ENCODE measurements at places on chromosomes 7 and 10.

GRCh38 chr10:59624136-59624535 lies 85.5 kb downstream of the SLC16A9 start:
- no peak for DNase-seq

GRCh38 chr7:77561352-77561751 lies 24.3 kb downstream of the PTPN12 start:
- no peak for DNase-seq

DNA sequence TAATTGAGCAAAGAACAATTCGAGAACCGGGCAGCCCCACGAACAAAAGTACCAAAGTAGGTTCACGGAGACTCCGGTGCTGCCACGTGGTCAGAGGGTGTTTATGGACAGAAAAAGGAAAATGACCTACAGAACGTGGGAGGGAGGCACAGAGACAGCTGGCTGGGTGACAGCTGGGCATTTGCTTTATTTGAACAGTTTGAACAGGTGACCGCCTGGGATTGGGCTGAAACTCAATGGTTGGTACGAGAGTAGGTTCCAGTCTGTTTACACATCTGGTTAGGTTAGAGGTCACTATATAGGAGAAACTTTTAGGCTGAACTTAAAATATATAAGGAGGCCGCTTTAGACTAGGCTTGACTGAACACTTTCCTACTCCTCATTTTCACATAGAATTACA lies 50.6 kb upstream of the CELF2 start:
- DNase-seq: no peak

DNA sequence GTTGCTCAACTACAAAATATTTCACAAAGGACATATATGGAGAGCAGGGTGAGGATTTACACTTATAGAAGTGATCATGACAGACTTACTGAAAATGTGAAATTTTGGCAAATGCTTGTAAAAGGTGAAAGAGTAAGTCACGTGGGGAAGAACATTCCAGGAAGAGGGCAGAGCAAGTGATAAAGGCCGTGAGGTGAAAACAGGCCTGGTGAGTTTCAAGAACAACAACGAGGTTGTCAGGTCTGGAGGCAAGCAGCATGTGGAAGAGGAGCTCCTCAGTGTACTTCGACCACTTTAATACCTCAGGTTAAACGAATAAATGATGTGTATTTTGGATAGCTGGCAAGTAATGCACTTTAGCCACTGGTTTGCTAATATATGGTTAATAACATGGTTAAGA lies 706.7 kb downstream of the PCDH15 start:
- no peak for DNase-seq

DNA sequence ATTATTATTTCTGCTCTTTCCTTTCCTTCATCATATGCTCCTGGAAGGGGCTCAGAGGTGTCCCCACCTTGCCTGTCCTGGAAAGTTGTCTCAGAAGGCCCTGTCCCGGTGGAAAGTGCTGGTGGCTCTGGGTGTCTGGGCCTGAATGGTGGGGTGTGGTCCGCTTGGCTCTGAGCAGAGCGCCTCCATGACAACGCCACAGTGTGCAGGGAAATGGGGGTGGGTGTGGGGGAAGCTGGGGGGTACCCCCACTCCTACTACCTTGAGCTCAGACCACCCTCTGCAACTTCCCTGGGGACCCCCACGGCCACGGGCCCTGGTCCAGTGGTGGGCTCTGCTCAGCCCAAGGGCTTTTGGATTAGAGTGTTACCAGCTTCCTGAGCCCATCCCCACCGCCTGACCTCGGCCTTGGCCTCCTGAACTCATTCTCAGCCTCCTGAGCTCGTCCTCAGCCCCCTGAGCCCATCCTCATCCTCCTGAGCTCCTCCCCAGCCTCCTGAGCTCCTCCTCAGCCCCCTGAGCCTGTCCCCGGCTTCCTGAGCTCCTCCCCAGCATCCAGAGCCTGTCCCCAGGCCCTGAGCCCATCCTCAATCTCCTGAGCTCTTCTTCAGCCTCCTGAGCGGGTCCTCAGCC lies 106.4 kb upstream of the FAM20C start:
- DNase-seq: no peak

GRCh38 chr10:72132854-72133253 lies 44.5 kb upstream of the SPOCK2 start:
- no peak for DNase-seq

GRCh38 chr7:136883046-136883445 lies 14.6 kb downstream of the CHRM2 start:
- DNase-seq: peak; percentile 9

DNA sequence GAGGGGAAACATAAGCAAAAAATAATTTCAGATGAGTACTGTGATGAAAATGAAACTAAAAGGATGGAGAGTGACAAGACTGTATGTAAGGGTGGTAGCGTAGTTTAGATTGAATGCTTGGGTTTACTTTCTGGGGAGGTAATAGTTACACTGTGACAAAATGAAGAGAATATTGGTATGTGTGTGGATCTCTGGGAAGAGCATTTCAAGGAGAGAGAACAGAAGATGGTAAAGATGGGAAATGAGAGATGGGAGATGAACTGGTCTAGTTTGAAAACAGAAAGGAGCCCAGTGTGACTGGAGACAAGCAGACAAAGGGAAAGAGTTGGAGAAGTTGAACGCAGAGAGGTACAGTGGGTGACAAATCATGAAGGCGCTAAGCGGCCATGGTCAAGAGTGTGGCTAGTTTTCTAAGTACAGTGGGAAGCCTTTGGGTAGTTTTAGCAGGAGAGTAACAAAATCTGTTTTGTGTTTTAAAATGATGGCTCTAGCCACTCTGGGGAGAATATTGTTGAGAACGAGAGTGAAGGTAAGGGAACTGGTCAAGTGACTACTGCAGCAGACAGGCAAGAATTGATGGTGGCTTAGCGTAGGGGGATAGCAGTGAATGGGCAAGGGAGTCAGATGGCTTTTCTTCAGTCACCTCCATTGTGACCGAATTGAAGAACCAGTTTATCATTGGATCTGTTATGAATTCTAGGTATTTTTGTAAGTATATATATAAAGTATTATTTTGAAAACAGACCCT lies 22.6 kb downstream of the PALS2 start:
- DNase-seq: no peak

All from fibroblast of pulmonary artery (primary cell).